Fibroblast of villous mesenchyme (primary cell): ENCODE measurements at places on chromosomes 3 and 15.
A peak's percentile ranks its signal among the peaks of the same experiment; 100 is the strongest.

DNA sequence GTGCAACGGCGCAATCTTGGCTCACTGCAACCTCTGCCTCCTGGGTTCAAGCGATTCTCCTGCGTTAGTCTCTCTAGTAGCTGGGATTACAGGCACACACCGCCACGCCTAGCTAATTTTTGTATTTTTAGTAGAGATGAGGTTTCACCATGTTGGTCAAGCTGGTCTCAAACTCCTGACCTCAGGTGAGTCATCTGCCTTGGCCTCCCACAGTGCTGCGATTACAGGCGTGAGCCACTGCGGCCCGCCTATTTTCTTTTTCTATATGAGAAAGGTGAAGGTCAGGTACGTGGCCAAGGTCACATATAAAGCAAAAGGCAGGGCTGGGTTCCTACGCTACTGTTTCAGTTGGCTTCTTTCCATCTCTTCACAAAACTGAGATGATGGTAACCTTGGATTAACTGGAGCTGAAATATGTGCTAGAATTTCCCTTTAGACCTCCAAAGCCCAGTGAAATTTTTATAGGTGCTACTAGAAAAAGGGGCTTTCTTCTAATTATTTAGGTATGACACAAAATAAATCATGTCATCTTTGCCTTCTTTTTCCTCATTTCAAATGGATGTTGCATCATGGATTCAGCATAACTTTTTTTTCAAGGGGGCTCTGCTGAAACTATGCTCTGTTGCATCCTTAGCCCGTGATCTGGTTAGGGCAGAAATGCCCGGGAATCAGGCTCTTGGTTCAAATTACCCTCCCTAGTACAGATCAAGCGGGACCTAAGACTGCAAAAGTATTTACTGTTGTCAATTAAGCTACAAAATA, 68.5 kb downstream of the MYO1E start:
- no peak for DNase-seq

DNA sequence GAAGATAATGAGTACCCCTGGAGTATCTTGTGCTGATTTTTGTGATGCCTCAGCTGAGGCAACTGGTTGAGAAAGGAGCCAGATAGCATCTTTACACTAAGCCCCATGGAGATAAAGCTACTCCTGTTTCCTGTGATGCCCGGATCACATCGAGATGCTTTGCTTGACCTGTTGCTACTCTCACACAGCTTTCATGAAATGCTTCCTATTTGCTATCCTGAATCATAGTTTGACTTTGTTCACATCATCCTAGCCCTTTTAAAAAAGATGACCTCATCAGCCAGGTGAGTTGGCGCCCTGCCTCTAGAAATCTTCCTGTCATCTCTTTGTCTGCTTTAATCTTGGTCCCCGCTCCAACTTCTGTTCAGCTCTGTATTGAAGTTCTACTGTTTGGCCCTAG, 409.6 kb upstream of the TBL1XR1 start:
- peak; percentile 70 for DNase-seq

DNA sequence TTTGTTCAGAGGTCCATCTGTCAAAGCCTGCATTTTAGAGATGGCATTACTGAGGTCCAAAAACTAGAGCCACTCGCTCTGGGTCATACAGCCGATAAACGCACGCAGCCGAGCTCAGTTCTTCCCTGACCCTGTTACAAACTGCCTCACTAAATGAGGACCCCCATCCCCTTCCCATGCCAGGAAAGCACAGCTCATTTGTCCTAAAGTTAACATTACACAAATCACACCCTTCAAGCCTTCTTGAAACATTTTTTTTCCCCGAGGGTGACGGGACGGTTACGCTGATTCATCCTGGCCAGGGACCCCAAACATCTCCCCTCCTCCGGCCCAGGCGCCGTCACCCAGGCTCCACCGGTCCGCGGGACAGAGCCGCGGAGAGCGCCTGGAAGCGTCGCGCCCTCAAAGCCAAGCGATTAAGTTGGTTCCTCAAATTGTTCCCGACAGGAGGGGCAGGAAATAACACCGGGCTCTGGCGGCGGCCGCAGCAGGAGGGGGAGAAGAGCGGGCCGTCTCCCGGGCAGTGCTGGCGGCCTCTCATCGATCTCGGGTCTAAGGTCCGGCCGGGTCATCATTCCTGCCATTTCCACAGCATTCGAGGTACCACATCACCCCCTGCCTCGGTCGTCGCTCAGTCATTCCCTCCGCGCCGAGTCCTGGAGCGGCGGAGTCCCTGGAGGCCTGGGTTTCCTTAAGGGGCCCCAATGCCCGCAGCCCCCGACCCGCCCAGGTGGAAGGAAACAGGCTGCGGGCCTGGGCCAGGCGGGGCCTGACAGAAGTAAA, 619 bp upstream of the CMTM8 start:
- no peak for DNase-seq

- peak; percentile 88 for DNase-seq
Observed at GRCh38 chr3:11455956-11456355, 183.8 kb downstream of the ATG7 start.

GRCh38 chr15:78450285-78450858, 12.4 kb downstream of the IREB2 start:
- no peak for DNase-seq

- DNase-seq, result peak; percentile 73
Observed at GRCh38 chr3:37967260-37967881, 23.2 kb upstream of the VILL start.

- no peak for DNase-seq
Observed at GRCh38 chr3:107065094-107065861, 312.0 kb upstream of the CCDC54 start.

DNA sequence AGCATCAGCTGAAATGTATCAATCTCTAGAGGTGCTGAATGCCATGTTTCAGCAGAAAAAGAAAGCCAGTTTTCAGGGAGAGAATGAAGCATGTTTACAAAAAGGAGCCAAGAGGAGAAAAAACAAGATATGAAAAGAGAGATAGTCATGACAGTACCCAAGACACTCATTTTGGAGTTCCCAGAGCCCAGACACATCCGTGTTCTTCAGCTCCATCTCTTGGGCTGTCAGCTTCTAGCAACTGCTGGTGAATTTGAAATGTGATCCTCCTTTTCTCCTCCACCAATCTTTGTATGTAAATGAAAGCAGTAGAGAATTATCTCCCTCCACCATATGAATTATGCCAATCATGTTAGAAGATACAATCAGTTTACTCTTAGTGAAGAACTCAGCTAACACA, 93.0 kb upstream of the SLC25A36 start:
- no peak for DNase-seq

DNA sequence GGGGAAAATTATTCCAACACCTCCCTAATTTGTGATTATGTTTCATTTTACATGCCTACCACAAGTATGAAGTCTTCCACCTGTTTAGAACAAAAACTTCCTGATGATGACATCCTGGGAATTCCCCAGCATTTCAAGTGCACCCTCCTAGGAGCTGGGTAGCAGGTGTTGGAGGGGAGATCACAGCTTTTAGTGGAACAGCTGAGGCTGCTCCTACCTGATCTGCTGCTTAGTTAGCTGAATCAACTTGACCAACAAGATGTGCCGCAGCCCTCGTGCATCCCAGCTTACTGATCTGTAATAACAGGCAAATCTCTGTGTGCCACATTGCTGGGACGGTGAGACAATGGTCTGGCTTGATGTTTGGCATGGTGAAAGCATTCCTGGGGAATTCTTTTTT, 29.7 kb downstream of the TRAK1 start:
- DNase-seq, result no peak

DNA sequence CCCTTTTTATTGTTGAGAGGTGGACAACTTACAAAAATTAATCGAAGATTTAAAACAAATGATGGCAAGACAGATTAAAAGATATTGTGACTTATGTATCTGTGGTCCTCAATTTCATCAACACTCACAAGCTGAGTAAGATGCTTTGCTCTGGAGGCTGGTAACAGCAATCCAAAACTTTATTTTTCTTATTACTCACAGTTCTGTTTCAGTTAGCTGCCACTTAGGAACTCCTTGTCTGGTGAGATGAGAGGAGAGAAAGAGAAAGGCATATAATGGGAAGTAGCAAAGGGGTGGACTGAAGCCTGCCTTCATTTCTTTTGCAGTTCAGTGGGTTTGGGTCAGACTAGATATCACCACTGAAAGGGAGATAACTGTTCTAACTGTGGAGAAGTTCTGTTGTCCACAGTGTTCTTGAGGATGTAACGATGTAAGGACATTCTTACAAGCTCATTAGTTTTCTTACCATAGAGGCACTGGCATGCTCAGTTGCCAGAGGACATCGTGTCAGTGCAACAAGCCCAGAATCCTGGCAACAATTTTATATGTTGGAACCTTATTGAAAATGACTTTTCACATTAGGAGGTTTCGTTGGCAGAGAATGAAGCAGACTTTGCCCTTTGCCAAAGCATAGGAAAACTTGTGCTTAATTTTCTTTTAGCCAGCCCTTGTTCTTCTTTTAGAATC, 93.6 kb downstream of the PLCL2 start:
- DNase-seq, result peak; percentile 6

DNA sequence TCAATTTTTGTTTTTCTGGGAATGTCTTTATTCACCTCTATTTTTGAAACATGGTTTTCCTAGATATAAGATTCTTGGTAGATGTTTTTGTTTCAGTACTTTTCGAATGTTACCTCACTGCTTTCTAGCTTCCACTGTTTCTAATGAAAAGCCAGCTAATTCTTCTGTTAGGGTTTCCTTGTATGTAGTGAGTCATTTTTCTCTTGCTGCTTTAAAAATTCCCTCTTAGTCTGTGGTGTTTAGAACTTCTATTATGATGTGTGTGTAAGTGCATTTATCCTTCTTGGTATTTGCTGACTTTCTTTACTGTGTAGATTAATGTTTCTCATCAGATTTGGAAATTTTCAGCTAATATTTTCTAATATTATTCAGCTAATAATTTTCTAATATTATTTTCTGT, 151.1 kb upstream of the OSTN start:
- no peak for DNase-seq

GRCh38 chr15:66233487-66234415, 19.8 kb downstream of the MEGF11 start:
- no peak for DNase-seq

DNA sequence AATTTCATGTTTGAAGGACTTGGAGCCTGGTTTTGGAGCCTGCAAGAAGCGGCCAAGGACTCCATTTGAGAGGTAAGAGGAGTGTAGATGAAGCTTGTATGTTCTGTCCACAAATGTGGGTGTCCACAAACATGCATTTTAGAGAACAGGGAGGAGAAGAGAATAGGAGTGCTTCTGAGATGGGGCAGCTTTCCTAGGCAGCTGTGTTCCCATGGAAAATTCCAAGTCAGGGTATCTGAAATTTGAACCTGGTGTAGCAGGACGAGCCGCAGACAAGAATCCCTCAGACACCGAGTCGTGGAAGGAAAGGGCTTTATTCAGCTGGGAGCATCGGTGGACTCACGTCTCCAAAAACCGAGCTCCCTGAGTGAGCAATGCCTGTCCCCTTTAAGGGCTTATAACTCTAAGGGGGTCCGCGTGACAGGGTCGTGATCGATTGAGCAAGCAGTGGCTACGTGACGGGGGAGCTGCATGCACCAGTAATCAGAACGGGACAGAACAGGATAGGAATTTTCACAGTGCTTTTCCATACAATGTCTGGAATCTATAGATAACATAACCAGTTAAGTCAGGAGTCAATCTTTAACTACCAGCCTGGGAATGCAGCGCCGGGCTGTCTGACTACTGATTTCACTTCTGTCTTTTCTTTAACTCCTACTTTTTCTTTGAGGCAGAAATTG, 71.4 kb upstream of the WDR72 start:
- no peak for DNase-seq

DNA sequence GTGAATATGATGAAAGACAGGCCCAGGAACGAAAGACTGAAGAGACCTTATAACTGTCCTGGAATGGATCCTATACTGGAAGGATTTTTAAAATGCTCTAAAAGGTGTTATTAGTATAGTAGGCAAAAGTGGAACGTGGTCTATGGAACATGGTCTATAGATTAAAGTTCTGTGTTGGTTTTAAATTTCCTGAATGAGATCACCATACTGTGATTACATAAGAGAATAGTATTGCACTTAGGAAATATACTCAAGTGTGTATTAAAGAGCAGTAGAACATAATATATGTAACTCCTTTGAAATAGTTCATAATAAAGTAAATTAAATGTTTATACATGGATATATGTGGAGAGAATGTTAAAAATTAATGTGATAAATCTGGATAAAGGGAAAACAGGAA, 68.2 kb downstream of the SPRED1 start:
- DNase-seq, result no peak

- DNase-seq, result peak; percentile 27
Observed at GRCh38 chr15:39801641-39802309, 19.1 kb upstream of the FSIP1 start.
